ENCODE measurements at places on chromosomes 16 and 17.

DNA sequence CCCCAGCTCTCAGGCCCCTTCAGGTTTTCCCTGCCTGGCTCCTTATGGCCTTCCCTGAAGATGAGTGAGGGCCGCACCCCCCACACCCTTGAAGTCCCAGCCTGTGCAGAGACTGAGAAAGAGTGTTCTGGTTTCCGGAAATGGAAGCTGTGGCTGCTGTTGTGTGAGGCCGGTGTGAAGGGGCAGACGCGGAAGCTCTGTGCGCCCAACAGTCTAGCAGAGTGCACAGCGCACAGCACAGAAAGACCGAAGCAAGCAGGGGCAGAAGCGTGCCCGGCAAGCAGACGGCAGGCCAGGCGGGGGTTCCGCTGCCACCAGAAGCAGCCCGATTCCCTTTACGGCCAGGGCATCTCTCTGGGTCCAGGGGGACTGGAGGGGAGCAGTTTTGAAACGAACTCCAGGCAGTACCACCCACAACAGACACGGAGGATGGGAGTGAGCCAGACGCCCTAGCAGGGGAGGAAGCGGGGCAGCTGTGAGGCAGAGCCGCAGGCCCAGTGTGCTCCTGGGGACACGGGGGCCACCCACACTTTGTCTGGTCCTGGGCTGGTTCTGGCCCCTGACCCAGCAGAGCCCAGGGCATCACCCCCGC lies 16.7 kb downstream of the TPSG1 start:
- no peak for DNase-seq

GRCh38 chr16:12538667-12539091 lies 265.0 kb downstream of the CPPED1 start:
- no peak for DNase-seq

DNA sequence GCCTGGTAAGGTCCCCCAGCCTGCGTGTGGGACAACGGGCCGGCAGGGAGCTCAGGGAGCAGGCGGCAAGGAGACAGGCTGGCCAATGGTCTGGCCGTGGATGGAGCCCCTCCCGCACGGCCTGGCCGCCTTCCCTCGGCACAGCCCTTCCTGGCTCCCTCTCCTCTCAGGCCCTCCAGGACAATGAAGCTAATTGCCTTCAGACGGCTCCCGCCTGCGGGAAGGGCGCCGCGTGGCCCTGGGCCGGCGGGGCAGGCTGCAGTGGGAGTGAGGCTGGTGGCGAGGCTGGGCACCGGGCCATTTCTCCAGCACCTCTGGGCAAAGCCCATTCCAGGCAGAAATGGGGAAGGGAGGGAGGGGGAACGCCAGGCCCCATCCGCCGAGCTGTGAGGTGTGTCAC lies 50.9 kb downstream of the ENGASE start:
- no peak for DNase-seq

GRCh38 chr17:29661213-29661612 lies 38.5 kb upstream of the CORO6 start:
- no peak for DNase-seq

DNA sequence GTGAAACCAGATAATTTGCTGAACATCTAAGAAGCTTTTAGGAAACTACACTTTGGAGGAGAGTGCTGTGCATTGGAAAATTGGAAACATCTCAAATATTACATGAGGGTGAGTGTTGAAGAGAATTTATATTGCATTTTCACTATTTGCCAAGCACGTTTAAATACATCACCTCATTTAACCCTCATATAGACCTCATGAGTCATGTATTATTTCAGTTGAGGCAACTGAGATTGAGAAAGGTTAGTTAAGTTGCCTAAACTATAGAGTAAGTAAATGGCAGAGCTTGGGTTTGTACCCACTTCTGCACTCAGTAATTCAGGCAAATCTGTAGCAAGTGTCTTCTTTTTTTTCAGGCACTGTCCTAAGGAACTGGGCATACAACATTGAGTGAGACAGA lies 3.7 kb upstream of the NLK start:
- DNase-seq: no peak

DNA sequence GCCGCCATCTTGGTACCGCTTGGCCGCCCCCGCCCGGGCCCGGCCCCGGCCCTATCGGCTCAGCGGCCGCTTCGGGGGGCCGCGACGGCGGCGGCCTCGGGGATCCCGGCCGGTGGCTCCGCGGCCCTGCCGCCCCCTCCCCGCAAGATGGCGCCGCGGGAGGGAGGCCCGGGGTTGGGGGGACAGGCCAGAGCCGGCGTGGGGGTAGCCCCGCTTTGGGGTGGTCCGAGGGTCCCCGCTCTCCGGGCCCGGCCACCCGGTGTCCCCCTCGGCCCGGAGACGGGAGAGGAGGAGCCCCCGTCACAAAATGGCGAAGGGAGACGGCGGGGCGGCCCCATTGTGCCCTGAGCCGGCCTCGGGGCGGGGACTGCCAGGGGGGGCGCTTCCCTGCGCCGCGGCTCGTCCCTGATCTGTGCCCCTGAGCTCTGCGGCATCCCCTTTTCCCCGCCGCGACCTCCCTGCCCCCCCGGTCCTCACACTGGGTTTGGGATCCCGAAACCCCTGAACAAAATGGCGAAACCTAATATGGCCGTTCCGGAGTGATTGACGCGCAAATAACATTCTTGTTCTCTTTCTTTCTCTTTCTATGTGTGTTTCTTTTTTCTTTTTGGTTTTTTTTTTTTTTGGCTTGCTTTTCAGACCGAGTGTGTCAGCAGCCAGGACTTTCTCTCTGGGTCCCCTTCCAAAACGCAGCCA lies 986 bp downstream of the HAPSTR1 start:
- DNase-seq: no peak

DNA sequence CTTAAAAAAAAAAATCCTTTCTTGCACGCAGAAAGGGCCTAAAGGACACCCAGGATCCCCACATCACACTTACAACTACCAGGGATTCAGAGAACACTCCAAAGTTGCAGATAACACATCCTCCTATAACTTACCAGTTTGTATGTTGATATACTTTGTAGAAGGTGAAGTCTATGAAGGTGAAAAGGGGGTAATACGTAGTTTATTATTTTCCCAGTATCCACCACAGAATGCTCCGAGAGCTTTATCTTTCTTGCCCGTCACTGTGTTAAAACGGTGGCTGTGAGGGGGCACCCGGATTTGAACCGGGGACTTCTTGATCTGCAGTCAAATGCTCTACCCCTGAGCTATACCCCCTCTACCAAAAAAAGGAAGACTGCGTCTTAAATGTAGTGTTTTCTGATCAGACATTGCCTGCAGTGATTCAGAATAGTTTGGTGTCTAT lies 7.9 kb upstream of the RPL23 start:
- DNase-seq: no peak

- no peak for DNase-seq
These were observed 1.8 kb upstream of the TMEM98 start for GRCh38 chr17:32926183-32926582.

DNA sequence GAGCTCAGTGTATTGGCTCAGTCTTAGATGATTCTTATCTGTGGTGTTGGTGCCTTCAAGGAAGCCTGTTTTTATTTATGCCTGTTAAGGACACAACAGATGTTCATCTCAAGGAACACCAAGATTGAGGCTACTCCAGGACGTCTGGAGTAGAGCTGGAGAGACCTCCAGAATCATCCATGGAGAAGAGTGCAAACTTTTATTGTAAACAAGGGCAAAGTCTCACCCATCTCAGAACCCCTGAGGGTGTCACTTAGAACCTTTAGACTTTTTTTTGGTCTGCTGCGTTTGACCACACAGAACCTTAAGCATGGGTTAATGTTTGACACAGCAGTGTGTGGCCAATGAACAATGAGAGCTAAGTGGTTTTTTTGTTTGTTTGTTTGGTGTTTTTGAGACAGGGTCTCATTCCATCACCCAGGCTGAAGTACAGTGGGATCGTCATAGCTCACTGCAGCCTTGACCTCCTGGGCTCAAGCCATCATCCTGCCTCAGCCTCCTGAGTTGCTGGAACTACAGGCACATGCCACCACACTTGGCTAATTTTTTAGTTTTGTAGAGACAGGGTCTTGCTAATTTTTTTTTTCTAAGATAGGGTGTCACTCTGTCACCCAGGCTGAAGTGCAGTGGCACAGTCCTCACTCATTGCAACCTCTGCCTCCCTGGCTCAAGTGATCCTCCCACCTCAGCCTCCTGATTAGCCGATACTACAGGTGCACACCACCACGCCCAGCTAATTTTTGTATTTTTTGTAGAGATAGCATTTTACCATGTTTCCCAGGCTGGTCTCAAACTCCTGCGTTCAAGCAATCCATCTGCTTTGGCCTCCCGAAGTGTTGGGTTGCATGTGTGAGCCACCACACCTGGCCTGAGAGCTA lies 16.3 kb downstream of the SLC47A1 start:
- no peak for DNase-seq

DNA sequence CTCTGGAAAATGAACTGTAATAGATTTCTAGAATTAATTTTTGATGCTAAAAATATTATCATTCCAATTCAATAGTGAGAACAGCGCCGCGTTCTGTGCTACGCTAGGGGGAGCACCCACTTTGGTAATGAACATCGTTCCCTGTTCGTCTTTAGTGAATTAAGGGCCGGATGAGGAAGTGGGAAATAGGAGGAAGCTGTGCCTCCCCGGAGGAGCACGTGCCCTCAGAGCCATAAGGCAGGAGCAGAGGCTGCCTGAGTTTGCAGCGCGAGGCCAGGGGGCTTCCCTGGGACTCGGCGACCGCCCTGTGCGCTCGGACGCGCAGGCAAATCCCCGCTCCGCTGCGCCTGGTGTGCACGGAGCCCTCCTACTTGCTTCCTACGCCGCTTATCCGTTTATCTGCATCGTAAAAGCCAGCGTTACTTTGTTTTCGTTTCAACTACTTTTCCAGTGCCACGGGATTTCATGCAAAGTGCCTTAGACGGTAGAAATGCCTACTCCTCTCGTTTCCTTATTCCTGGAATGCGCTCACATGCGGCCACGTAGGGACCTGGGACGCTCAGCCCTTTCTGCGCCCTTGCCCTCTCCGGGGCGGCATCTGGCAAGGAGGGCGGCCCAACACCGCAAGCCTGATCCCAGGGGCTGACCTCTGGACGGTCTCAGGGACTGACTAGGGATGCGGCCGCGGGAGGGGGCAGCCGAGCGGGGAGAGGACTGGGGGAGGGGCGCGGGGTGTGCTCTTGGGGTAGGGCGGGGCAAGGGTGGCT lies 76.4 kb downstream of the KCNJ12 start:
- DNase-seq: no peak

DNA sequence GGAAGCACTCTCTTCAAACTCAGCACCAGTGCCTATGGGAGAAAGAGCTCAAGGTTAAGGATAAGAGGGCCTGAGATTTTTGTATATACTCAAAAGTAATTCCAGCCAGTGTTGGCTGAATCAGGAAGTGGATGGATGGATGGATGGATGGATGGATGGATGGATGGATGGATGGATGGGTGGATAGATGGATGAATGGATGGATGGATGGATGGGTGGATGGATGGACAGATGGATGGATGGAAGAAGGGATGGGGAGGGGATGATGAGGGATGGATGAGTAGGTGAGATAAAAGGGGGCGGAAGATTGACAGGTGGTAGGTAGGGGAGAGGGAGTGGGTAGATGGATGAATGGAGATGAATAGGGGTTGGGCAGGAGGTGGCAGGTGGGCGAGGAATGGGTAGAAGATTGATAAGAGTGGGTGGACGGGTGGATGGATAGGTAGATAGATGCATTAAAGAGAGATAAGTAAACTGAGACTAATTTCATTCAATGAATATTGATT lies 4.1 kb downstream of the CX3CL1 start:
- DNase-seq: no peak

- DNase-seq: no peak
These were observed 144.4 kb downstream of the PCTP start for GRCh38 chr17:55895112-55895759.

Data from stimulated activated CD4-positive, alpha-beta T cell treated with anti-CD3 and anti-CD28 coated beads, Interleukin-1b, Interleukin-23, amount 100 ng/mL, for 1 hour (primary cell).